ENCODE measurements at places on chromosomes 2 and 18. TPM values are rescaled to one million over a fixed set of nuclear protein-coding genes. Genes with fewer than 3 reads are reported as not detected.

DNA sequence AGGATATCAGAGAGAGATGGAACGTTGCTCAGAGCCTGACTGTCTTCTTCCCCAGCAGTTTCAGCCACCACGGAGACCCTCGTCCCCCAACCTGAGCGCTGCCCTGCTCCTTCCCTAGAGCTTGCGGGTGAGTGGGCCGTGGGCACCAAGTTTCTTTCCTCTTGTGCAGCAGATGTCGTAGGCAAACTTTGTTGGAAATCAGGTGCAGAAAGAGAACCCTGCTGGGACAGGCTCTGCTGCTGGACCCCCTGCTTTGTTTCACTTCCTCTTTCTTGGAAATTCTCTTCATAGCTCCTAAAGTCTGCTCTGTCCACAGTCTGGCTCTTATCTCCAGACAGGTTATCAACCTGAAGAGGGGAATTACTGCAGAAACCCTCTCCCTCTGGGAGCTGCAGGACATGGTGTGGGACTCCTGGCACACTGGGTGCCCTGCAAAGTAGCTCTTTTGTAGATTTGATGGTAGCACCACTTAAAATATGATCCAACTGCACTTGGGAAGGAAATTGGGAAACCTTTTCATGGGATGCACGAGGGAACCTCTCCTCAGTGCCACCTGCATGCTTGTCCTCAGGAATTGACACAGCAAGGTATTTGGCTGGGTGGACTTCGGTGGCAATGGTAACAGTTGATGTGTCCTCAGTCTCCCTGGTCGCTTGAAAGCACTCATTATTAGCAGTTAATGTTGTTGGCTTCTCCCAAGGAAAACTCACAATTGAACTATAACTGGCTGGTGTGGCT, 92.2 kb downstream of the ALPK2 start:
- no peak for DNase-seq

CHST9 gene
- not detected for total RNA-seq

POTEI gene
- not detected for total RNA-seq

SPATA3 gene
- total RNA-seq = not detected

CCDC141 gene
- 0.17 TPM for total RNA-seq

- no peak for DNase-seq
Measured at GRCh38 chr2:85786444-85786843, 32.7 kb downstream of the ATOH8 start.

DAW1 gene
- not detected for total RNA-seq

DNA sequence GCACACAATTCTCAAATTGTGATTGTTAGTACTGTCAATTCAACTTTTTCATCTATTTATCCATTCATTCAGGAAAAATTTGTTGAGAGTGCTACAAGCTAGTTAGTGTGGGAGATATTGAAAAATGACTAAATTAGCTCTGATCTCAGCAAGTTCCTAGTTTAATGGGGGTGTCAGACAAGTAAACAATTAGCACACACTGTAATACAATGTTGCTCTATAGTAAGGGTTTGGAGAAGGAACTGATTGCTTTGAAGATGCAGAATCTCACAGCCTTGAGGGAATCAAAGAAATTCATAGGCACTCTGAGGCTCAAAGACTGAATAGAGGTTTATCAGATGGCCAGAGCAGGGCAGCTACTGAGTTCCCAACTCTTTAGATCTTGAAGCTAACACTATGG, 6.8 kb upstream of the CCNYL1 start:
- DNase-seq = no peak

ACKR3 gene
- total RNA-seq = 0.17 TPM

Measured in fibroblast of lung (primary cell).